ENCODE measurements at places on chromosomes 4 and X. TPM values are rescaled to one million over a fixed set of nuclear protein-coding genes. Genes with fewer than 3 reads are reported as not detected.
A peak's percentile ranks its signal among the peaks of the same experiment; 100 is the strongest.

UGT2A3 gene
- 57.7 TPM for total RNA-seq

LDOC1 gene
- 49.0 TPM for total RNA-seq

NHSL2 gene
- 10.8 TPM for total RNA-seq

WDR17 gene
- total RNA-seq, result 6.4 TPM

USP51 gene
- 4.6 TPM for total RNA-seq

- DNase-seq, result no peak
- no peaks in the 10 kb centered on the region for H3K36me3 ChIP-seq
- H3K4me1 ChIP-seq, result no peaks in the 10 kb centered on the region
Measured at GRCh38 chr4:108917255-108917654, 154.4 kb upstream of the ETNPPL start.

DNA sequence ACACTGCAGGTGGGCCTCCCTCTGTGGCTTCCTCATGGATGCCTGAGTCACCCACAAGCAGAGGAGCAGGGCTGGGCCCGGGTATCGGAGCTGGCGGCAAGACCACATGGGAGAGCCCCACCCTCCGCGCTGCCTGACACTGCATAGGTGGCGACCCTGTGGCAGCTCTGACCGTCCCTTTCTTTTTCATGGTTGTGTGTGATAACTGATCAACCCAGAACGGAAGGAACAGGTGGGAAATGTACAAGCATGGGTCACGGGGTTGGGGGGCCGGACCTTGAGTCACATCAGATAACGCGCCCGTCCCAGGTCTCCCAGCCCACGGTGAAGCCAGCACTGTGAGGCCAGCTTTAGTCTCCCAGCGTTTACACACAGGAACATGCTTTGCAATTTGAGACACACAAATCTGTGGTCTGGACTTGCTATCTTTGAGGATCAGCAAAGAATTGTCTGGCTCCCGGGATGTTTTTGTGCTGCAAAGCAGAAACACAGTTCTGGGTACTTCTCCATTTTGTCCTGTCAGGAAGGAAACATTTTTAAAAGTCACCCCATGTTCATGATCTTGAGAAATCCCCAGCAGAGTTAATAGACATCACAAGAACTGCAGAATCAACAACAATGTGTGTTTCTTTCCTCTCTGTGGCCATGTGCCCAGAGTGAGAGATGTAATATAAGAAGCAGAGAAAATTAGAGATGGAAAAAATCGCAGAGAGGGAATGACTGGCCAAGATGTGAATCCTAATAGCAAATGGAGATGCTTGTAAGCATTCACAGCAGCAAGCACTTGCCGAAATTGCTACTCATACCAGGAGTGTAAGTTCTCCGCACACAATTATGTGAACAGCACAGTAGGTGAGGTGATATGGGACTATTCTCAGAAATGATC, 70.1 kb upstream of the CBR4 start:
- H3K27ac ChIP-seq, result peak overlapping the region; percentile 16
- H3K36me3 ChIP-seq, result no peaks in the 10 kb centered on the region
- peaks cover 8% of the 10 kb centered on the region for H3K4me1 ChIP-seq
- H3K27me3 ChIP-seq, result no peaks in the 10 kb centered on the region

DNA sequence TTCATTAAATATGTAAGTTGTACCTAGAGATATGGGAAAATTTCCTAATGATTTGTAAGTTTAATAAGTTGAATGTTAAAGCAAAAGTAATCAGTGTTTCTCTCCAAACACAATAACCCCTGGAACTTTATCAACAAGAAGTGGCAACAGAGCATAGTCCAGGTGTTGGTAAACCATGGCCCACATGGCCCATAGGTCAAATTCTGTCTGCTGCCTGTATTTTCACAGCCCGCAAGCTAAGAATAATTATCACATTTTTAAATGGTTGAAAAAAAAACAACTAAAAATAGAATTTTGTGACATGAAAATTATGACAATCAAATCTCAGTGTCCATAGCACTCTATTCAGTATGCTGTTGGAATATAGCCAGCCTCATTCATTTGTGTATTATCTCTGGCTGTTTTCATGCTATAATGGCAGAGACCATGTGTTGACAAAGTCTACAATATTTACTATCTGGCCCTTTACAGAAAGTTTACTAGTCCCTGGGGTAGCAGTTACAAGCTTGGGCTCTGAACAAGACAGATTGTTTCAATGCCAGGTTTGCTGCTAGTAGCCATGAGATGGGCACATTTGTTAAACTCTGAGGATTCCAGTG, 395.8 kb downstream of the GASK1B start:
- no peak overlapping the region for H3K27ac ChIP-seq
- no peaks in the 10 kb centered on the region for H3K4me1 ChIP-seq
- no peak overlapping the region for H3K4me3 ChIP-seq
- no peaks in the 10 kb centered on the region for H3K27me3 ChIP-seq
- no peak for DNase-seq
- no peaks in the 10 kb centered on the region for H3K36me3 ChIP-seq

GRCh38 chrX:93461060-93461459, 212.3 kb downstream of the NAP1L3 start:
- no peak for DNase-seq
- H3K36me3 ChIP-seq, result no peaks in the 10 kb centered on the region
- no peak overlapping the region for H3K27ac ChIP-seq
- H3K27me3 ChIP-seq, result no peaks in the 10 kb centered on the region
- no peak overlapping the region for H3K4me3 ChIP-seq

DNA sequence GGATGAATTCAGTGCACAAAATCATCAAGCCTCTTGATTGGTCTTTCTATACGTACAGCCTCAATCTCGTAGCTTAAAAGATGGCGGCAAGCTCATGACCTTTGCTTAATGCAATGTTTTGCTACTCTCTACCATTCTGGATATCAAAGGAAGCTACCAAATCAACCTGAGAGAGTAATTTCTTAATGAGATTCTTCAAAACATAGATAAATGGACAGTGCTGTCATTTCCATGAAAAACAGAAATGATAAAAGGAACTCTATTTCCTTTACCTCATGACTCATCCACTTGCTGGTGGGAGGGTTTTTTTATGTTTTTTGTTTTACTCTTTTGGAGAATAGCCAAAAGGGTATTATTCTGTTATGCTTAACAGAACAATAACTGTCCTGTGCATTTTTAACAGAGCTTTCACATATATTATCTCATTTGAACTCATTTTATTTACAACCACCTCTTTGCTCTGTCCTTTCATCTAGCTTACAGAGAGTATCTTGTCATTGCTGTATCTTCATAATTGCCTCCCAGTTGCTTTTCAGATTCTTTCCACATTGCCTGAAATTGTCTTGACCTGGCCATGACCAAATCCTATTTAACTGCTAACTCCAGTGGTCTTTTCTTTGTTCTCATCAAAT, 138.6 kb upstream of the GPR101 start:
- DNase-seq, result no peak
- no peak overlapping the region for H3K4me3 ChIP-seq
- H3K27ac ChIP-seq, result no peak overlapping the region
- H3K27me3 ChIP-seq, result no peaks in the 10 kb centered on the region
- H3K4me1 ChIP-seq, result no peaks in the 10 kb centered on the region

DNA sequence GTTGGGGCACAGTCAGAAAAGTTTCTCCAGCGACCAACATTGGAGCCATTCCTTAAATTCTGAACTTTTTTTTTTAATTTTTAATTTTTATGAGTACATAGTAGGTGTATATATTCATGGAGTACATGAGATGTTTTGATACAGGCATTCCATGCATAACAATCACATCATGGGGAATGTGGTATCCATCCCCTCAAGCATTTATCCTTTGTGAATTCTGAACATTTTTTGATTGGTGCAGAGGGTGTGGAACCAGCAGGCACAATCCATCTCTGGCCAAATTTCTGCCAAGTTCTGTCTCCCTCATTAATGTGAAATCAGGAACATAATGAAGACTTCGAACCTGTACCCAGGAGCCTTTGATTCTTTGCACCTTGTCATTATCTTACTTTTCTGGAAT, 267.0 kb downstream of the FRMPD4 start:
- H3K36me3 ChIP-seq, result no peaks in the 10 kb centered on the region
- H3K4me3 ChIP-seq, result no peak overlapping the region
- H3K27ac ChIP-seq, result no peak overlapping the region

GRCh38 chr4:140854168-140854567, 98.0 kb upstream of the TBC1D9 start:
- H3K4me1 ChIP-seq, result no peaks in the 10 kb centered on the region

GRCh38 chr4:100269446-100269845, 79.2 kb upstream of the DDIT4L start:
- no peak overlapping the region for H3K27ac ChIP-seq
- H3K36me3 ChIP-seq, result no peaks in the 10 kb centered on the region
- H3K4me1 ChIP-seq, result no peaks in the 10 kb centered on the region
- no peak for DNase-seq
- no peak overlapping the region for H3K4me3 ChIP-seq
